SK-N-MC (cell line): ENCODE measurements at places on chromosomes 16 and 17.

DNA sequence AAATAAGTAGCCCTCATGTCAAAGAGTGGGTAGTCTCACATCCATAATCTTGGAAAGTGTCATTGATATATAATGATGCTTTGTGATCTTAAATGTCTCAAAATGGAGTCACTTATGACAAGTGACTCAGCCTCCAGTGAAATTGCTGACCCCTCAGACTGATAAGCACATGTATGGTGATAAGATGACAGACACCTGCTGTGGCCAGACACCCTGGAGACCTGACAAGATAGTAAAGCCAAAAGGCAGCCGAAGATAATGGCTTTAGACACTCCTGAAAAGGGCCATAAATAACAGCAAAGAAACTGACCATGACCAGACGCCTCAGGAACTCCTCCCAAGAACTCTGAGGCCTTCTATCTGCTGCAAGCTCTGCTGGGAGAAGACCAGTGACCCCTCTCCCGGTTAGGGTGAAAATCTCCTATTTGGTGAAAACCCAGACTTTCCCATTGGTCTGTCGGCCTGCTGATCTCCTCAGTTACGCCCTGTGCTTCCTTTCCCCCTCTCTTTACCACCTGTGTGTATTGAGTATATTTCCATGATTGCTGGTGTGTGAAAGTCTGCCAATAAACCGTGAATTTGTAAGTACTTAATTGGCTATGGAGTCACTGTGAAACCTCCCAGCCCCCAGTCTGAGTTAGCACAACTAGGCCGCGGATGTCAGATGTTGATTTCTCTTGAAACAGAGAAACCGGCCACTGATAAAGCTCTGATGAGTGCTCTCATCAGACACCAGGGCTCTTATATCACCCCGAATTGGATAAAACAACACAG lies 226.7 kb upstream of the MYOCD start:
- DNase-seq: no peak

GRCh38 chr17:82893779-82894178 lies 54.0 kb upstream of the ZNF750 start:
- DNase-seq: no peak

DNA sequence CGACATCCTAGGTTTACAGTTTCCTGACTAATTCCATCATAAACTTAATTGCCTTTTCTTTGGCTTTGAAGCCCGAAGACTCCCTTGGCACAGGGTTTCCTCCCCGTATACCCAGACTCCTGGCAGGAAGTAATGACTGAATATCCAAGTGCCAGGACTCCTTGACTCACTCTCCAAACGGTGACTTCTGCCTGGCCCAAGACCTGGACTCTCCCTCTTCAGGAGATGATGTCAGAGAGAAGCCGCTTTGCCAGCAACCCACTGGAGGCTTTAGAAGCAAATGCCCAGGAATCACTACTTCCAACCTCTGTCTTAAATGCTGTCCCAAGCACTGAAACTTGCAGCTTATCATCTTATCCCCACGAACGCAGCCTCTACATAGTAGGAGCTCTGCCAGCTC lies 146.5 kb downstream of the RGS9 start:
- DNase-seq: no peak

DNA sequence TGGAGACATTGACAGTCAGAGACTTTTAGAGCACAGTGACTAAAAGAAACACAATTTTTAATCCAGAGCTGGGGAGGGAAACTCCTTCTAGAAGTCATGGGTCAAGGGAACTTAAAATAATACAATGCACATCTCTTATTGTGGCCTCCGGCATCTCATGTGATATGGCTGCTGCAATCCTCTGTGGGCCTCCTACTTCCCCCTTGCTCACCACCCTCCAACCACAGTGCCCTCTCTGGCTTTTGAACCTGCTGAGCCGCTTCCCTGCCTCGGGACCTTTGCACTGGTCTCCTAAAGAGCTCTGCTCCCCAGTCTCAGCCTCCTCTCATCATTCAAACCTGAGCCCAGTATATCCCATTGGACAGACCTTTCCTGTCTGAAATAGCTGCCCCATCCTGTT lies 47.6 kb downstream of the HS3ST2 start:
- DNase-seq: no peak

- no peak for DNase-seq
These were observed 19.7 kb upstream of the C17orf107 start for GRCh38 chr17:4879601-4880000.

GRCh38 chr16:2212362-2213324 lies 2.0 kb upstream of the BRICD5 start:
- DNase-seq: no peak

DNA sequence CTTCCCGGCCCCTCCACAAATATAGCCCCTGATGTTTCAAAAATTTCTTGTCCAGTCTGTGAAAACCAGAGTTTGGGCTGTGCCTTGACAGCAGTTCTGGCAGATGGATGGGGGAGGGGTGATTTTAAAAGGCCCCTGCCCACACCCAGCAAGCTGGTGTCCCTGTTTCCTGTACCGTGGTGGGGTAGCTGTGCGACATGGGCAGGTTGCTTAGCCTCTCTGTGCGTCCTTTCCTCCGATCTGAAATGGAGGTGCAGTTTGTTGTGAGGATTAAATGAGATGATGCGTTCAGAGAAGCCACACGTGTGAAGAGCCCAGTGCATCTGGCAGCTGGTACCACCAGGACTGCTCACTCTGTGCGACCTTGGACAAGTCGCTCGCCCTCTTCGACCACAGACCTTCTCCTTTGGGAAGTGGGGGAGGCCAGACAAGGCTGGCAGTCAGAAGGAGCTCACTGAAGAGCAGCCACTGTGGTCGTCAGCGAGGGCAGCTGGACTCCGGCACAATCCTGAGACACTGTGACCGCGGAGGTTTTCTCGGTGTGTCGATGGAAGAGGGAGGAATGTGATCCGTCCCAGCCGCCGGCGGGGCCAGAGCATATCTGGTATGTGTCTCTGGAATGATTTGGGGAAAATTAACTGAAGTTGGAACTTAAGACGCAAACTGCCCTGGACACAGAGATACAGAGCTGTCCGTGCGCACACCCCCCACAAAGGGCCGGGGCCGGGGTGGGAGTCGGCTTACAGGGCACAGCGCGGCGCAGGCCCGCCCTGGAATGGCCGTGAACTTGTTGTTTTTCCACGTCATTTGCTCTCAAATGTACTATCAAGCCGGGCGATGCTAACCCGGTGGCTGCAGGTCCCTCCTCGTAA lies 721 bp upstream of the WFIKKN2 start:
- no peak for DNase-seq

DNA sequence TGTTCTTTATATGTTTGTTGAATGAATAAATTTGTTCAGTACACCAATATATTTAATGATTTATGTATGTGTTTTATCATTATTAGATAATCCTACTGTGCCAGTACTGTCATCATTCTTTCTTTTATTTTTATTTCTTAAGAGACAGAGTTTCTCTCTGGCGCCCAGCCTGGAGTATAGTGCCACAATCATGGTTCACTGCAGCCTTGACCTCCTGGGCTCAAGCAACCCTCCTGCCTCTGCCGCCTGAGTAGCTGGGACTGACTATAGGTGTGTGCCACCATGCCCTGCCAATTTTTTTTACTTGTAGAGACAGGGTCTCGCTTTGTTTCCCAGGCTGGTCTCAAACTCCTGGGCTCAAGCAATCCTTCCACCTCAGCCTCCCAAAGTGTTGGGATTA lies 41.8 kb downstream of the PAFAH1B1 start:
- DNase-seq: no peak

GRCh38 chr16:67632415-67633172 lies 12.3 kb upstream of the CARMIL2 start:
- DNase-seq: no peak

DNA sequence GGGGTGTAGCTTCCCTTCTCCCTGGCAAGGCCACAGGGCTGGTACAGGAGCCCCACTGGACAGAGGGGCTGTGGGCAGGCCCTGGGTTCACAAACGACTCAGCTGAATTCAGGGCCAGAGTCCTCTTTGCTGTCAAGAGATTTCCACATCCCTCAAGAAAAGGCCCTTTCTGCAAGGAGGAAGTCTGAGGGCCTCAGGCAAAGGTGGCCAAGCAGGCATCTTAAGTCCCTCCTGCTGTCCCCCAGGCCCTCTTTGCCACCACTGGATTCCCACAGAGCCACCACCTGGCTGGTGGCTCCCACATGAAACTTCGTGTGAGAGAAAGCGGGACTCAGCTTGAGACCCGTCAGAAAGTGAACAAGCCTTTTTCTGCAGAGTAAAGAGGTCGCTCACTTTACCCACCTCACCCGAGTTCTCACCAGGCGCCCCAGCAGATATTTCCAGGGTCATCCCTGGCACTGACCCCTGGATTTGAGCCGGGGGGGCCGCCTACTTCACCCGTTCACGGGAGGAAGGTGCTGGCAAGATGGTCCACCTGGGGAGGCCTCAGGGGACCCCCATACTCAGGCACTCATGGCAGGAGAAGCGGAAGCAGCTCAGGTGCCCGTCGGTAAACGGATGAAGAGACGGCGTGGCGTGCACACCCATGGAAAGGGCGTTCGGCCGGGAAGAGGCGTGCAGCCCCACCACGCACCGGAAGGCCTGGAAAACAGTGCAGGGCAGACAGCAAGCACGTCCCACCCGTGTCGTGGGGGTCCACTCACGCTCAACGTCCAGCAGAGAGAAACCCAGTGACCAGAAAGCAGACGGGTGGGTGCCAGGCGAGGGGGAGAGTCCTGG lies 3.6 kb downstream of the RNF166 start:
- DNase-seq: no peak

- no peak for DNase-seq
These were observed 26.2 kb downstream of the TRIM16 start for GRCh38 chr17:15657868-15658267.

GRCh38 chr17:30720013-30720471 lies 104.5 kb downstream of the CRLF3 start:
- no peak for DNase-seq

DNA sequence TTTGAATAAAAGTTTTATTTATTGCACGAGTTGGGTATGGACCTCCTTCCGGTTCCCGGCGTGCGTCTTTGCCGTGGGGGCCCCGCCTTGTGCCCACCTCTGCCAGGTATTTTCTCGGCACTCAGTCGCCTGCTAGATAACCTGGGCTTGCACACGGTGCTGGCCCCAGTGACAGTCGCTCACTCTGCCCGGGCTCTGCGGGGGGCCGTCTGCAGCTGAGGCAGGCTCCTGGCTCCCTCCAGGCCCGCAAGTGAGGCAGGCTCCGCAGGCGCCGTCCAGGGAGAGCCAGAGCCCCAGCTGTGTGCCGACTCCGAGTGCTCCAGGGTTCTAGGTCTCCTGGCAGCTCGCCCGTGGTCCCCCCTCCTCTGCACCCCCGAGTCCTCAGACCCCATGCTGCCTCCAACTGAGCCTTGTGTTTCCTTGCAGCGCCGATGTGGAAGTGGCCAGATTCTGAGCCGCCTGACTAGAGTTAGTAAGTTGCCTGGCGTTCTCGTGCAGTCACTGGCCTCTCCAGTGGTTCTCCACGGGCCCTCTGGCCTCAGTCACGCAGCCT lies 54.7 kb upstream of the PVALEF start:
- no peak for DNase-seq

DNA sequence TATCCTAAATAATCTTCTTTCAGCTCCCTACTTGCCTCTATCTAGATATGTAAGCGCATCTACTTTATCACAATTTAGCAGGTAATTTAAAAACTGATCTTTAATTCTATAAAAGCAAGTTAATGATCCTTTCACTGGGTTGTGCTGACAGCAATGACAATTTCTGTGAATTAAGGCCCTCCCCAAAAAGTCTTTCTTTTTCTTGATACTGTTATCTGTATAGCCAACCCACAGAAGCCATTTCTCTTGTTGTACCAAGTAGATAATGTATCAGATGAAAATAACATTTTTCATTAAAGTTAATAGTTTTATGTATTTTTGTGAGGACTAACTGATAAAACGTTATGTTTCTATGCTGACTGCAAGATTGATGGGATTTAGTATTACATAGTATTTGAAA lies 3.8 kb downstream of the ZPBP2 start:
- DNase-seq: no peak

GRCh38 chr17:39834017-39834416 lies 30.1 kb downstream of the IKZF3 start:
- DNase-seq: no peak

- DNase-seq: no peak
These were observed 108.3 kb upstream of the FAM20A start for GRCh38 chr17:68709461-68709860.
